ENCODE measurements at places on chromosomes 12 and 14.

- DNase-seq = no peak
These were observed 16.6 kb downstream of the PITPNM2 start for GRCh38 chr12:123134271-123134671.

- no peak for DNase-seq
These were observed 66.2 kb downstream of the NTF3 start for GRCh38 chr12:5498076-5498475.

- DNase-seq = no peak
These were observed 131.8 kb downstream of the PAWR start for GRCh38 chr12:79558924-79559469.

GRCh38 chr12:23596568-23596967 lies 352.9 kb downstream of the SOX5 start:
- no peak for DNase-seq

GRCh38 chr12:122841544-122842321 lies 6.5 kb downstream of the HIP1R start:
- peak; percentile 65 for DNase-seq

DNA sequence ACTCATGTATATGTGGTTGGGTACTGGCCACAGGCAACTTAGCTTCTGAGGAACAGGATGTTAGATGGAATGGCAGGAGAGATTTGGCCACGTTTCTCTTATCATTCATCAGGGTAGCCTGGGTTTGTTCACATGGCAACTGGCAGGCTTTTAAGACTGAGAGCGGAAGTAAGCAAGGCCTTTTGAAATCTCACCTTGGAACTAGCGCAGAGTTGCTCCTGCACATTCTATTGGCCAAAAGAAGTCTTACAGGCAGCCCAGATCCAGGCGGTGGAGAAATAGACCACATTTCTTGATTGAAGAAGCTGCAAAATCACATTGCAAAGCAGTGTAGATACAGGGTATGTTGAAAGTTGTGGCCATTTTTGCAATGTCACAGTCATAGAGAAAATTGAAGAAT lies 3.7 kb downstream of the CLEC4A start:
- no peak for DNase-seq

- no peak for DNase-seq
These were observed 2.8 kb upstream of the IFNG start for GRCh38 chr12:68162374-68162773.

- peak; percentile 7 for DNase-seq
These were observed 1981.7 kb upstream of the FLRT2 start for GRCh38 chr14:83548061-83548839.

DNA sequence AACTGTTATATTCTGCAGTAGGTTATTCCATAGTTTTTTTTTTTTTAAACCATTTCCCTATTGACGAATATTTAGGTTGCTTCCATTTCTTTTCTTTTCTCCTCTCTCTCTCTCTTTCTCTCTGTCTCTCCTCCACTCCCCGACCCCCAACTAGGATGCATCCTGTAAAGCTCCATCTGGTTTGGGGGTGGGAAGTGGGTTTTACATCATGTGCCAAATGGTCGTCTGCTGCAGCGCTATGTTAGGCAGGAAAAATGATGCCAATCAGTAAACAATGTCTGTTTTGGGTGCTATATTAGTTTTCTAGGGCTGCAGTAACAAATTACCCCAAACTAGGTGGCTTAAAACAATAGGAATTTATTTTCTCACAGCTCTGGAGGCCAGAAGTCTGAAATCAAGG lies 465.0 kb downstream of the AACS start:
- DNase-seq = no peak

DNA sequence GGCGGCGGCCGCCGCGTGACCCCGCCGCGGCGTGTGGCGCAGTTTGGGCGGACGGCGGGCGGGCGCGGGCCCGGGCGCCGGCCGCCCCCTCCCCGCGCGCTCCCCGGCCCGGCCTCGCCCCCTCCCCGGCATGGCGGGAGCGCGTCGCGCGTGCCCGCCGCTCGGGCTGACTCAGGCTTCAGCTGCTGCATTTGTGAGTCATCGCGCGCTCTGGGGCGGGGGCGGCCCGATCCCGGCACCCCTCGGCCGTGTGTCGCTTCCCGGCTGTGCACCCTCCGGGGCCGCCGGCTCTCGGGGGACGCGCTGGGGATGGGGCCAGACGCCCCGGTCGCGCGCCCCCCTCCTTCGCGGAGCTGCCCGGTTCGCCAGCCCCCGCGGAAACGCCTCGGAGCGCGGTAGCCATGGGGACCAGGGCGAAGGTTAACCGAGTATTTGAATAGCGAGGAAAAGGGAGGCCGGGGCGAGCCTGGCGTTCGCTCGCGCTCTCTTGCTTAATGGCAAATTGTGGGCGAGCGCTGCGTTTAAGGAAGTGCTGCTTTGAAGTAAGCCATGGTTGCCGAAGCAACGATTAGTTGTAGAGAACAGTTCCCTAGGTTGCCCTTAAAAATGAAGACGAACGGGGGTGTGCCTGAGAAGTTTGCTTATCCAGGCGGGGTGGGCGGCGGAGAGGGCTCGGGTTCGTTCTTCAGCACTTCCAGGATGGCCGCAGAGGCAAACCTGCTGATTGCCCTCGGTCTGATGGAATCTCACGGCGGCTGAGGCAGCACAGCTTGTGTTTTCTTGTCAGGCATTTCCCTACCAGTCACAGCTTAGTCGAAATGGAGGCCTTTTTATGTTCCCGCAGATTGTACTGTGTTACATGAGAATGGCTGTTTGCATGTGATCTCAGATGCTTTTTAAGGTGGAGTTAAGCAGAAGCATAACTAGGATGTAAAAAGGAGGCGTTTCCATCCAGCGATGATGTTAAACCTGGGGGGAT lies 896 bp downstream of the EIF5 start:
- DNase-seq = peak; percentile 87

DNA sequence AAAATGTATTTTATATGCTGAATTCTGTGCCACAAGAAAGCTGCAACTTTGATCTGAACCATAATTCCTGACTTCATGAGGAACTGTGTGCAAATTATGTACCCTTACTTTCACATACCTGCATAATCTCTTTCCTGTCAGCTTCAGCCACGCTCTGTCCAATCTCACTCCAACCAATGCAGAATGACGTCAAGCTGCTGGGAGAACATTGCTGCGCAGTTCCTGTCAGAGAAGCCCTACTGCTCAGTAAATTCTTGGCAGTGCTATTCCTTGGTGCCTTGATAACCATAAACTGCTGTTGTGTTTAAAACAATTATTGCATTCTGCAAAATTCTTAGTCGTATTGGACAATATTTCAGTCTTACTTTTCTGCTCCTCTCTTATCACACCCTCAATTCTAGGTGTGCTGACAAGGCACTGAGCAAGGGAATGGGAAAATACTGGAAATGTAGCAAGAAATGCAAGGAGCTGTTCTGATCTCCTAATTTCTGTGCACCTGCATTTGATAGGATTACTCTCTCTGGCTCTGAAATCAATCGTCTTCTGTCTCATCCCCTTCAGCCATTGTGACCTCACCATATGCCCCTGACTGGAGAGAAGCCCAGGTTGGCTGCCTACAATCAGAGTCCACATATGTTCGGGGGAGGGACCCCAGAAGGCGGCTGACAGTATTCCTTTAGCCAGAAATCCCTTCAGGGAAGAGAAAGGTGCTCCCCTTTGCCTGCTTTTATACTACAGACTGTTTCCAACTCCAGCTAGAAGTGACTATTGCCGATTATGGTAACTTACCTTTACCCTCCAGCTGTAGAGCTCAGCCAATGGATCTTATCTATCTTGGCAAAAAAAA lies 274.9 kb upstream of the NOVA1 start:
- no peak for DNase-seq

GRCh38 chr14:26377150-26377549 lies 220.7 kb downstream of the NOVA1 start:
- DNase-seq = no peak

DNA sequence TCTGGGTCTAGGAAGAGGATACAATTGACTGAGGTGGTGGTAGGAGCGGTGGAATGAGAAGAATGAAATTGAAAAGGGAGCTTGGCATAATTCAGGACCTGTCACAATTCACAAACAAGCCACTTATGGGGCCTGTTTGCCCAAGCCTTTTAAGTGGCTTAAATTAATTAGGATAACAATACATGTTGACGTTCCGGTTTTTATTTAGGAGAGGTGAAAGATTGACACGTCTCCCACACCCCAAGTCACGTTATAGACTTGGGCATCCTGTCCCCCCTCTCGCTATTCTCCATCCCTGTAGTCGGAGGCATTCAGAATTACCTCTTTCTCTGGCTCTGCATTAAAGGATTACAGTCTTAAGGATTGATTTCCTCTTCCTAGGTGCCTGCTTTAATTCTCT lies 954 bp upstream of the CALCOCO1 start:
- no peak for DNase-seq

DNA sequence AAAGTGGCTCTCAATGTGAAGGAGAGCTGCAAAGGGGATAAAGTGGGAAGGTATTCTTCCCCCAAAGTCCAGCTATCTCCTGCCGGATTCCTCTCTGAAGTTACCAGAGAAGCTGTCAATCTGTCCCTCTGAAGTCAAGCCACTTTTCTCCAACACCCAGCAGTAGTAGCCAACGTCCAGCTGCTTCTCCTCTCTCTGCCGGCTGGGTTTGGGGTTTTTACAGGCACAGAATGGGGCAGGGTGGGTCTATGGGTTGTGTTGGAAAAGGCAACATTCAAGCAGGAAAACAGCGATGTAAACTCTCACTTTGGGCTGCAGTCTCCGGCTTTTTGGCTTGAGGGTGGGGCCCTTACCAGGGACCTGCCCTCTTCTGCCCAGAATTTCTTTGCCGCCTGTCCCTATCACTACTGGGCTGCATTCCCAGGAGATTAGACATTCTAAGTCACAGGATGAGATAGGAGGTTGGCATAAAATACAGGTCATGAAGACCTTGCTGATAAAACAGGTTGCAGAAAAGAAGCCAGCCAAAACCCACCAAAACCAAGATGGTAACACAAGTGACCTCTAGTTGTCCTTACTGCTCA lies 16.3 kb downstream of the CAPZA3 start:
- no peak for DNase-seq

DNA sequence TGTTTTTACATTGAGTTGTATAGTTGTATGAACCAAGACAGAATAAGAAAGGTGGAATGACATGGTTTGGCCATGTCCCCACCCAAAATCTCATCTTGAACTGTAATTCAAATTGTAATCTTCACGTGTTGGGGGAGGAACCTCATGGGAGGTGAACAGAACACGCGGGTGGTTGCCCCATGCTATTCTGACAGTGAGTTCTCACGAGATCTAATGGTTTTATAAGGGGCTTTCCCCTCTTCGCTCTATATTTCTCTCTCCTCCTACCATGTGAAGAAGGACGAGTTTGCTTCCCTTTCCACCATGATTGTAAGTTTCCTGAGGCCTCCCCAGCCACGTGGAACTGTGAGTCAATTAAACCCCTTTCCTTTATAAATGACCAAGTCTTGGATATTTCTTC lies 25.3 kb downstream of the DDHD1 start:
- no peak for DNase-seq

- no peak for DNase-seq
These were observed 147.6 kb downstream of the FOXN3 start for GRCh38 chr14:89269404-89269803.

DNA sequence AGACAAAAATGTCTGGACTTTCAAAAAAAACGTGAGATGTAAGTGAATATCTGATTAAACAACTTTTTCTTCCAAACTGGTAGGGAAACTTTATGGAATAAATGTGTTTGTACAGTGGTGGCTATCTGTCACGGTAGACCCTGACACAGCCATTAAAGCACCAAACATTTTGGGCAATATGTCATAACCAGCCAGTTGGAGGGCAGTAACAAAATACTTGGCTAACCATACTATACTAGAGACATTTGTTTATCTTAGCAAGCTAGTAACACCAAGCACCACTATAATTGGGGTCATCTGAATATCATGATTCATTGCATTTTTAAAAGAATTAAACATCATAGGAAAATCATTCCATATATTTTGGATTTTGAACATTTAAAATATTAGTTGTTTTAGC lies 6.0 kb upstream of the MYF6 start:
- DNase-seq = no peak

DNA sequence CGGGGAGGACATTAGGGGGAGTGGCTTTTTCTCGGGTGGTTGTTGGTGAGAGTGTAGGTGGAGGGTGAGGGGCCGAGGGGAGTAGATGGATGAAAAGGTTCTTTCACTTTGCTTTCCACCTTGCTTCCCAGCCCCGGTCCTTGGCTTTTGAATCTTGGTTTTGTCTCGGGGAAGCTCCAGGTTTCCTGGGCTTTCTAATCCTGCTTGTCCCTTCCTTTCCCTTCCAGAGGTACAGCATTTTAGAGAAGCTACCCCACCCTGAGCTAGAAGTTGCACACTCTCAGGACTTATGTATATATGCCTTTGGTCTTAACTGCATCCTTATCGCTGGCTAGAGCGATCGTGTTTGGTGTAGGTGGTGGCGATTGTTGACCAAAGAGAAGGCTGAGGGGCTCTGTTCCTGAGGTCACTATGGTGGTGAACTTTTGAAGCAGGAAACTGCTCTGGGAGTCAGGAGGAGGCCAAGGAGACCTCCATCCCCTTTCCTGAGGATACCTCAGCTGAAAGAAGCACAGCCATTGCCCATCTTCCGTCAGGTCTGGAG lies 862 bp downstream of the PIP4K2C start:
- no peak for DNase-seq

GRCh38 chr14:95606266-95606665 lies 71.4 kb downstream of the GLRX5 start:
- DNase-seq = no peak
